Pulmonary artery endothelial cell (primary cell): ENCODE measurements at places on chromosomes 2 and 18.

GRCh38 chr18:49359732-49360444 lies 100.6 kb downstream of the DYM start:
- DNase-seq: no peak

- DNase-seq: no peak
Observed at GRCh38 chr2:237287872-237288271, 126.1 kb downstream of the COL6A3 start.

- no peak for DNase-seq
Observed at GRCh38 chr2:165660361-165660760, 133.7 kb downstream of the GALNT3 start.

DNA sequence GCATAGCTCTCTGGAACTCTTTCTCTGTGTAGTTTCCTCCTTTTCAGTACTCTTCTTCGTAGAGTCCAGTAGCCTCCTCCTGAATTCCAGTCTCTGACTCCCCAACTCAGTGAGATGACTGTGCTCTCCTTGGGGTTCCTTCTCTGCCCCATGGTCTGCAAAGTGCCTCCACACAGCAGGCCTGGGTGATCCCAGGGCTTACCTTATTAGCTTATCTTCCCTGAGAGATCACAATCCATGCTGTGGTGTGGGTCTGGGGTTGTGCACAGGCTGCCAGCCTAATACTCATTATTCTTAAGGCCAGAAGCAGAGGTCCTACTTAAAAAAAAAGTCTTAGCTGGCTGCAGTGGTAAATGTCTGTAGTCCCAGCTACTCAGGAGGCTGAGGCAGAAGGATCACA lies 4.6 kb upstream of the GPR39 start:
- DNase-seq: no peak

DNA sequence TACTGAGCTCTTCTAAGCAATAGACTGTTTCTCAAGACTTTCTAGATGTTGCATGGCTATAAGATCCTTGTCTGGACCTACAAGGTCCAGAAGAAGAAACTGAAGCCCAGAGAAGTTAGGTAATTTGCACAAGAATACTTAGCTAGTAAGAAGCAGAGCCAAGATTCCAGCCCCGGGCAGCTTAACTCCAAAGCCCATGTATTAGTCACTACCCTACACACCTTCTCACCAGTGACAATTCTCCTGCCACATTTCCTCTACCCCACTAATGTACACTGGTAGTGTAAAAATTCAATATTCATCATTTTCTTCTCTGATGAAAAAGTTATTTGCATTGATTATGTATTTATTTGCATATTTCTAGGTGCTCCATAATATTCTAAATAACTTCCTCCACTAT lies 95.5 kb upstream of the CREB1 start:
- DNase-seq: no peak

- no peak for DNase-seq
Observed at GRCh38 chr2:33350632-33351031, 125.8 kb upstream of the RASGRP3 start.

DNA sequence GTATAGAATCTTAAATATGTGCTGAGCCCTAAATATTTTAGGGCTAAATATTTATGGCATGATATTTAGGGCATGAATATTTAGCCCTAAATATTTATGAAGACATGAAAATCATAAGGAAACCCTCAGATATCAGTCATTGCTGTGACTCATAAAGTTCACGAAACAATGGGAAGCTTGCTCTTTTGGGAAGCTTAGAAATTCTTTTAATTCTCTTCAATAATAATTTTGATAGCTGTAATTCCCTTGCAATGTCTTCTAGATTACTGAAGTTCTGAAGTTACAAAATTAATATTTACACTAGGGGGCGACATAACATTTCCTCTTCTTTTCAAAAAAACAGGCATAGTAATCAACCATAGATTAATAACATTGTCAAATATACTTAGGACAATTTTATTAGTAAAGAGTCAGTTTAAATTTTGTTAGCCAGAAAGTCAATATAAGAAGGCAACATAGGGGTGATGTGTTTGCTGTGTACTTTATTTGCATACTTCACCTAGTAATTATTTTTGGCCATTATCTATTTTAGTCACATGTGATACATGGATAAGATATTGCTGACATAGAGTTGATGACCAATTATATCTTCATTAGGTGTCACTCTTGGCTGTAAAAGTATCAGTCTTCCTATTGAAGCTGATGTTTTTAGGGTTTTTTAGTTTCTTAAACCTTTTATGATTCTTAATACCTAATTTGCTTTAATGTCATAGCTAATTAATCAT lies 13.2 kb downstream of the ZNF804A start:
- no peak for DNase-seq

GRCh38 chr2:3595404-3595803 lies 492 bp downstream of the COLEC11 start:
- no peak for DNase-seq

DNA sequence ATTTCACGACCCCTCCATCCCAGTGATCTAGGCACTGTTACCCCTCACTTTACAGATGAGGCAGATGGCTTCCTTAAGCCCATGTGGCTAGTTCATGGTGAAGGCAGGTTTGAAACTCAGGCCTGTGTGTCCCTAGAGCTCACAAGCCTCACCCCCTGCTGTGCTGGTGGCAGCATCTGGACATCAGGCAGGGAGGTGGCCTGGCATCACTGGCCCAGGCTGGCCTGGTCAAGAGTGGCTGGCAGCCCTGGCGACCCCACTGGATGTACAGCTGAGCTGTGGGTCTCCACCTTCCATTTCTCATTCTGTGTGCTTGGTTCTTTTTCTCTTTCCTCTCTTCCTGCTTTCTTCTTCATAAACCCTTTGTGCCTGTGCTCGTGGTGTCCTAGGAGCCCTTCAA lies 56.3 kb downstream of the BOLA3 start:
- no peak for DNase-seq

GRCh38 chr2:94986392-94986963 lies 39.0 kb upstream of the MAL start:
- peak; percentile 30 for DNase-seq

DNA sequence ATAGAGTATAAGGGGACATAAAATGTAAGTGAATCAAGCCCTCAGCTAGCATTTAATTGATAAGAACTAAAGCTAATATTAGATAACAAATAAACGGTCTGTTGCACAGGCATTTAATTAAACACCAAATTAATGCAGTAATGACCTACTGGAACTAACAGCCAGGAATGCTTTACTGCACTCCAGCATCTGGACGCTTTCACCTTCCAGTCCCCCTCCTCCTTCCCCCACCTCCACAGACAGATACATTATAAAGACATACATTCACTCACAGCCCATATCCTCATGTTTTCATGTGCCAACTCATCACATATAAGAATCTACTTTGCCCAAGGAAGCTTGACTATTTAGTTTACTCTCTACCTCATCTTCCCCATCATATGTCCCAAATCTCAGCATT lies 337.4 kb upstream of the PIK3C3 start:
- no peak for DNase-seq

- DNase-seq: no peak
Observed at GRCh38 chr2:1739961-1740715, 4.2 kb downstream of the PXDN start.

DNA sequence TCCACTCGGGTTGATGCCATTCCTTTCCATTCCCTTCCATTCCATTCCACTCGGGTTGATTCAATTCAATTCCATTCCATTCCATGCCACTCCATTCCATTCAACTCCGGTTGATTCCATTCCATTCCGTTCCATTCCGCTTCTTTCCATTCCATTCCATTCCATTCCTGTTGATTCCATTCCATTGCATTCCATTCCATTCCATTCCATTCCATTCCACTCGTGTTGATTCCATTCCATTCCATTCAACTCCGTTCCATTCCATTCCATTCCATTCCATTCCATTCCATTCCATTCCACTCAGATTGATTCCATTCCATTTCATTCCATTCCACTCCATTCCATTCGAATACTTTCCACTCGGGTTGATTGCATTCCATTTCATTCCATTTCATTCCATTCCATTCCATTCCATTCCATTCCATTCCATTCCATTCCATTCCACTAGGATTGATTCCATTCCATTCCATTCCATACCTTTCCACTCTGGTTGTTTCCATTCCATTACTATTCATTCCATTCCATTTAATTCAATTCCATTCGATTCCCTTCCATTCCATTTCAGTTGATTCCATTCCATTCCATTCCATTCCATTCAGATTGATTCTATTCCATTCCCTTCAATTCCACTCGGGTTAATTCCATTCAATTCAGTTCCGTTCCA lies 1141.8 kb downstream of the RPIA start:
- no peak for DNase-seq

DNA sequence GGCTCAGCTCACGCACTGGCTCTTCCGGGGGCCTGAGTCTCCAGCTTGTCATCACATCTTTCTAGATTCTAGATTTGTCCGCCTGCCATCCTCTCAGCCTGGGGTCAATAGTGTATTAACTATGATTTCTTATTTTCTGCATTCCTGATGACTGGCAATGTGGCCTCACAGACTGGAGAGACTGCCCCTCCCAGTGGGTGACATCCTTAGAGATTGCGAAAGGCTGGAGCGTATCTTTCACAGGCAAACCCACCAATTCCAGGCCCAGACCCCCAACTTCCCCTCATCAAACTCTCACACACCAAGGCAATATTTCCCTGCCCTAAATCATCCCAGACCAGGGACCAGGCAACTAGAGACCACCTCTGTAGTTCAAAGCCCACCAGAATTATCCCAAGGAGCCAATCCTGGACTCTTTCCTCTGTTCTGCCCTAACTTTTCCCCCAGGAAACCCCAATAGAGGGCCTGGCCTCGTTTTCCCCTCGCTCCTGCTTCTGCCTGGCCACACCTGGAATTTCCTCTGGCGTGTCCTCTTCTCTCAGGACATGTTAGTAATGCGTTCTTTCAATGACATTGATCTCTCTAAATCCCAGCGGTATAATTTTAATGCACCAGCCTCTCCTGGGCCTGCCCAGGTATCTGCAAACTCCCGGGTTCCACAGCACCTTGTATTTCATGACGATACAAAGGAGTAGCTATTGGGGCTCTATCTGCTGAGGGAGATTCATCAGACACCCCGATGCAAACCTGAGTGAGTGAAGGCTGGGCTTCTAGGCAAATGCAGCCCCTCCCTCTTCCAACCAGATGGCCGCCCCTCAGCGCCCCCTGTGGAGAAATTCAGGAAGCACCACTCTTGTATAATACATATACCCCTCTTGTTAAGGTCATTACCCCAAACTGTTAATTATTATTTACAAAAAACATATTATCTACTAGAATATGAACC lies 2.4 kb upstream of the KCNF1 start:
- no peak for DNase-seq

- DNase-seq: no peak
Observed at GRCh38 chr2:47203995-47204394, 48.9 kb upstream of the STPG4 start.

- DNase-seq: no peak
Observed at GRCh38 chr2:144011553-144011952, 508.4 kb downstream of the ZEB2 start.

DNA sequence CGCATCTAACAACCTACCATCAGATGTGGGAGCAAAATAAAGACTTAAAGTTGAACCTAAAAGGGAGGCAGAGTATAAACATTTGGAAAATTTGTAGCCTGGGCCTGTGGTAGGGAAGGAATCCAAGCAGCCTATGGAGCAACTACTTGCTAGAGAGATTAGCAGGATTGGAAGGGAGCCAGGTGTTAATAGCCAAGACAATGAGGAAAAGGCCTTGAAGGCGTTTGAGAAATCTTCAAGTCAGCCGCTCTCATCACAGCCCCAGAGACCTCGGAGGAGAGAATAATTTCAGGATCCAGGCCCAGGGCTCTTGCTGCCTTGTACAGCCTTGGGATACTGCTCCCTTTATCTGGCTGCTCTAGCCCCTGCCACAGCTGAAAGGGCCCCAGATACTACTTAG lies 219.7 kb downstream of the THSD7B start:
- DNase-seq: no peak

- DNase-seq: no peak
Observed at GRCh38 chr2:176464886-176465564, 195.8 kb downstream of the MTX2 start.

DNA sequence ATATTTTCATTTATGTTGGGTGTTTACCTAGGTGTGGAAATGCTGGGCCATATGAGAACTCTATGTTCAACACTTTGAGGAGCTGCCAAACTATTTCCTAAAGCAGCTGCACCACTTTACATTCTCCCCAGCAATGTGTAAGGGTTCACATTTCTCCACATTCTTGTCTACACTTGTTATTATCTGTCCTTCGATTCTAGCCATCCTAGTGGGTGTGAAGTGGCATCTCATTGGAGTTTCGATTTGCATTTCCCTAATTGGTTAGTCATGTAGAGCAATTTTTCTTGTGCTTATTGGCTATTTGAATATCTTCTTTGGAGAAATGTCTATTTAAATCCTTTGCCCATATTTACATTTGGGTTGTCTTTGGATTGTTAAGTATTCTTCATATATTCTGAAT lies 21.9 kb downstream of the RNF144A start:
- DNase-seq: no peak

GRCh38 chr18:22847392-22847791 lies 85.7 kb upstream of the RBBP8 start:
- DNase-seq: no peak

GRCh38 chr2:21591926-21592325 lies 468.2 kb downstream of the TDRD15 start:
- no peak for DNase-seq

GRCh38 chr2:54122939-54123338 lies 7.5 kb downstream of the ACYP2 start:
- no peak for DNase-seq

- DNase-seq: peak; percentile 8
Observed at GRCh38 chr2:32553829-32554432, 73.9 kb upstream of the TTC27 start.

DNA sequence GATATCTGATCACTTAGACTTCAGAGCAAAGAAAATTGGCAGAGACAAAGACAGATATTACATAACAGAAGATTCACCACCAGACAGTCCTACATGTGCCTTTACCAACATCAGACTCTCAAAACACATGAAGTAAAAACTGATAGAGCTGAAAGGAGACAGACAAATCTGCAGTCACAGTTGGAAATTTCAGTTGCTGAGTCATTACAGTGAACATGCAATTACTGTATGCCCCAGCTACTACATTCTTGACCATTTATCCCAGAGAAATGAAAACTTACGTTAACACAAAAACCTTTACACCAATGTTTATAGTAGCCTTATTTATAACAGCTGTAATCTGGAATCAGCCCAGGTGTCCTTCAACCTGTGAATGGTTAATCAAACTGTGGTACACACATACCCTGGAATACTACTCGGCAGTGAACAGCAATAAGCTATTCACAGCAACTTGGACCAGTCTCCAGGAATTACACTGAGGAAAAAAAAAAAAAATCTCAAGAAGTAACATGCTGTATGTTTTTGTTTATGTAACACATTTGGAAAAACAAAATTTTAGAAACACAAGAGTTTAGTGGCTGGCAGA lies 7.5 kb upstream of the SCLY start:
- DNase-seq: no peak

DNA sequence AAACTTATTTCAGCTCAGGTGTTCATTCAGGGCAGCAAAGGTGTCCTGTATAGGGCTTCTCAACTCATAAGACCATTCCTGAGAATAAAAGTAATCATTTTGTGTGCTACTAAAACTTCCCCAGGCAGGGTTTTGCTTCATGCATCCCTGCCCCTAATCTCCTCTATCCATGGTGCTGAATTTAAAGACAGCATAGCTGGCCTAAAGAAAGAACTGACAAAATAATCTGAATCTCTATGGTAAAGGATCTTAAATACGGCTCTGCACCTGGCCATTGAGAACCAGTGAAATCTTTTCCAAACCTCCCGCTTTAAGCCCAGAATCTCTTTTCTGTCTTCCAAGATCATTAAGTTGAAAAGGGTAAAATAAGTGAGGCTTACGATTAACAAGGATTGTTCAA lies 292.1 kb upstream of the KLHL29 start:
- no peak for DNase-seq
